Lower leg skin (tissue), 4 donors: ENCODE measurements at places on chromosomes 7 and 10. TPM values are rescaled to one million over a fixed set of nuclear protein-coding genes. Genes with fewer than 3 reads are reported as not detected.

GRCh38 chr7:120941064-120941463 lies 9.5 kb upstream of the ING3 start:
- no peak for DNase-seq

DNA sequence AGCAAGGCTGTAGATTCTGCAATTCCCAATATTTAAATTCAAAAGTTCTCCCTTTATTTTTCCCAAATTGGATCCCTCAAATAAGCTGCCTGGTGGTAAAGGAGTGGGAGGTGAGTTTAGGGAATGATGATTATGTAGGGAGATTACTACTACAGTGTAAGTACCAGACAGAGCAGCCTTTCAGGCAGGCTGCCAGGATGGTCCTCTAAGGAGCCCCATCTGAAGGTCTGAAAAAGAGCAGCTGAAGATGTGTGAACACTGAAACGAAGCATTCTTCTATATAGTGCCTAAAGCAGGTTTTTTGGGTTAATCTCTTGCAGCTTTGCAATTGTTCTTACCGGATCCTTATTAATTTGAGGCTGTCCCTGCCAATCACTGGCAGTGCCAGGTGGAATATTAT lies 84.7 kb downstream of the CREB5 start:
- DNase-seq: no peak

CALHM2 gene
- total RNA-seq: 14.4 TPM

DNA sequence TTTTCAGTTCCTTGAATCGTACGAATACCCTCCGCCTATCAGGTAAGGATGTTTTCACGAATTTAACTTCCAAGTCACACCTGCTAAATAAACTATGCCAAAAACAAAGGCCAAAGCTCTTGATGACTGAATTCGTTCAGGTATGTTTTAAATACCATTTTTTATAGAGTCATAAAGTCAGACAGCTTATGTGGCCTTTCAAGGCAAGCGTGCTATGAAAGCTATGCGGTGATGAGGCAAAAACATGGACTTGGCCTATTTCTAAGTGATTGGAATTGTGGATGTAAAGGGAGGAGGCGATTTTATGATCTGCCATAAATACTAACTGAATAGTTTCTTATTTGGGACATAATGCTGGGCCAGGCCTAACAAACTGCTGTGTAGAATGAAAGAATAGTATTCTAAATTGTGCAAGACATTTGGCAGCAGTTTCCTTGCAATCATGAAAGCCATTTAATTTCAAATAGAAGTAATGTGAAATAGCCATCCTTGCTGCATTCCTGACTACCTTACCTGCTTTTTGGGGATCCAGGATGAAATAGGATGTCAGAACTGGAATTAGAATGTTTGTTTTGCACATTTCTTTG lies 14.0 kb downstream of the SLC39A12 start:
- no peak for DNase-seq

GRCh38 chr10:86155054-86155921 lies 211.3 kb downstream of the GRID1 start:
- no peak for DNase-seq

NRCAM gene
- total RNA-seq: 2.6 TPM

- no peak for DNase-seq
Measured at GRCh38 chr7:108079276-108079647, 50.9 kb downstream of the LAMB4 start.

LOXL4 gene
- total RNA-seq: 1.7 TPM

CREB3L2 gene
- total RNA-seq: 7.9 TPM

DNA sequence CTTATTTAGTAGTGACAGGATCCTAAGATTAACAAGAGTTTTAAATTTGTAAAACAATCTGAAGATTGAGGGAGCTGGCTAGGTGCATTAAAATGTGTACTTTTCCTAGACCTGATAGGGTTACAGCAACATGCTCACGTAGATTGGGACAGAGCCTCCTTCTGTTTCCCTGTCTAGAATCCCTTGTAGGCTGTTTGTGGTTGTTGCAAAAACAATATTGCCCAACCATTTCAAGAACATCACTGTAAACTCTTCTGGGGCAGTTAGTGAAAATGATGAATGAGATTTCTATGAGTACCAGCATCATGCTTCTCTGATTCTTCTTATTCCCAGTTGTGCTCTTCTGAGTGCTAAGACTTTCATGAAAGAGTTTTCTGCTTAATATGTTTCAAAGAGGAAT lies 14.7 kb upstream of the CPED1 start:
- no peak for DNase-seq

OR9A2 gene
- total RNA-seq: not detected

PNLIPRP3 gene
- total RNA-seq: 82.8 TPM

GRCh38 chr10:29710128-29710527 lies 75.4 kb upstream of the SVIL start:
- no peak for DNase-seq

DNA sequence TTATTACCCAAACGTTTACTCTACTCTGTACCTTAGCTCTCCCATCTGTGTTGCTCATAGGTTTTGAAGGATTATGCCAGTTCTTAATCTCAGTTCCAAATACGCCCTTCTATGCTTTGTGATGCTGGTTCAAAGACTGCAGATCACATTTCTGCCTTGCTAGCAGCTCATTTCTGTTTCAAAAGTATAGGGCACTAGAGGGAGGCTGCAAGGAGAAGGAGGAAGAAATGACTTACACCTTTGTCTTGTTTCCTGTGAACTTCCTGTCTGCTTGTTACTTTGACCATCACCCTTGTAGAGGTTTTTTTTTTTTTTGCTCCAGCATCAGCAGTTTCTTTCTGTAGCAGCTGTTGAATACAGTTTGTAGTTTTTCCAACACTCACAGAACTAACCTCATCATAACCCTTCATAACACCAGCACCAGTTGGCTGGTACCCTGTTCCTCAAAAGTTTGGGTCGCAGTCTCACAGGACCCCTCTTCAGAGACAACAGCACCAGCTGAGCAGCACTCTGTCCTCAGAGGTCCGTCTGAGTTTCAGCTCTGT lies 16.5 kb downstream of the SLK start:
- DNase-seq: no peak

GOLGA7B gene
- 7.9 TPM for total RNA-seq

GRCh38 chr7:84250452-84250851 lies 55.9 kb upstream of the SEMA3A start:
- no peak for DNase-seq

DNA sequence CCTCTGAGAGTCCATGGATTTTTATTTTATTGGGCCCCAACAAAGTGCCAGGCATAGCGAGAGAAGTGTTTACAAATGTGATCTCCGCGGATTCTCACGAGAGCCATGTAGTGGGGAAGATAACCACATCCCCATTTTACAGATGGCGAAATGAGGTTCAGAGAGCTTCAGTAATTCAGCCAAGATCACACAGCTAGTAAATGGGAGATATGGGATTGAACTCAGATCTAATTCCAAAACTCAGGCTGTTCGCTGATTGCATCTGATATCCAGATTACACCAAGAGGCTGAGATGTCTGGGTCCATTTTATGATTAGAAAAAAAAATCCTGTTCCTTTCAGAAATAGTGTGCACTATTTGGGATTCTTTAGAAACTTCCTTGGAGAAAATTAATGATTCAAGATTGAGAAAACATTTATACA lies 1.3 kb downstream of the FAS start:
- DNase-seq: no peak

GRCh38 chr10:127275272-127275671 lies 78.9 kb upstream of the INSYN2A start:
- DNase-seq: peak; percentile 58

DNA sequence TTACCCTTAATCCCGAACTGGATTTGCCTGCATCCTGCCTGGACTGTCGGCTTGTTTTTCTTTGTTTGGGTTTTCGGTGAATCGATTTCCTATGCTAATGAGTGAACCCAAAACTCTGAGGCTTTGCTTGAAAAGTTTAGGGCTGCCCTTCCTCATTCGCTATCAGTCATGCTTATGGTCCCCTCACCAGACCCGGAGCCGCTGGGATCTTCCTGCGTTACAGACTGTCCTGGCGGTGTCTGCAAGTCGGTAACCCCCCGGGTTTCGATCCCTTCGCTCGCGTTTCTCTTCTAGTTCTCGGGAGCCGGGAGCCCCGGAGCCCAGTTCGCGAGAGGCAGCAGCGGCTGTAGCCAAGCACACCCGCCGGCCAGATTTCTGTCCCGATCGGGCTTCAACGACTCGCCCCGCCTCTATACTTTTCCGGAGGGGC lies 2.2 kb downstream of the EMX2 start:
- peak; percentile 20 for DNase-seq

- no peak for DNase-seq
Measured at GRCh38 chr7:116863936-116864500, 1.6 kb downstream of the CAPZA2 start.

GRCh38 chr7:121352323-121352722 lies 23.5 kb downstream of the WNT16 start:
- no peak for DNase-seq

DNA sequence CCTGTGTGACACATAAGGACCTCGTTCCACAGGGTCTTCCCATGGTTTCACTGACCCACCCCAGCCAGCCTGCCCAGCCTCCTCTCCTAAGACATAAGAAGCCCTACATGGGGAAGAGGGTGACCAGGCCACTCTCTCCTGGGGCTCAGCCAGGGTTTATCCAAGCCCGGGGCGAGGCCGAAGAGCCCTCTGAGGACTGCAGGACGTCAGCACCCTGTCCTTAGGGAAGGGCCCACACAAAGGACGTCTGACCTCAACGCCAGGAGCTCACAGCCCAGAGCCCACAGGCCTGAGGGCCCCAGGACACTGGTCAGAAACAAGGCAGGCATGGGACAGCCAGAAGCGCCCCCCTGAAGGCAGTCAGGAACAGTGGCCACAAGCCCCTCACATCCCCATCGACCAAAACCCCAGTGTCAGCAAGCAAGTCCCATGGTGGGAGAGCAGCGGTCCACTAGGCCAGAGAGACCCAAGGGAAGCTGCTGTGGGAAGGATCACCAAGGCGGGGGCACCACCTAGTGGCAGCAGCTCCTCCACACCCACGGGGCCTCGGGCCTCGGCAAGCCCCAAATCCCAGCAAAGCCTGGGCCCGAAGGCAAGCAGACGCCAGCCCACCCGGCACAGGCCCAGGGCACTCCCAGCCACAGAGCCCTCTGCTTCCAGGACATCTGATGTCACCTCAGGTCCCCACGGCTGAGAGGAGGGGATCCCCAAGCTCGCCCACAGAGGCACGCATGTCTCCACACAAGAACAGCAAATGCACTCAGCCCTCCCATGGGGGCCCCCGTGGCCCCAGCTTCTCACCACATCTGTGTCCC lies 23.4 kb downstream of the MAD1L1 start:
- peak; percentile 37 for DNase-seq

CPVL gene
- 15.3 TPM for total RNA-seq

NUTM2B gene
- total RNA-seq: 1.3 TPM

DNA sequence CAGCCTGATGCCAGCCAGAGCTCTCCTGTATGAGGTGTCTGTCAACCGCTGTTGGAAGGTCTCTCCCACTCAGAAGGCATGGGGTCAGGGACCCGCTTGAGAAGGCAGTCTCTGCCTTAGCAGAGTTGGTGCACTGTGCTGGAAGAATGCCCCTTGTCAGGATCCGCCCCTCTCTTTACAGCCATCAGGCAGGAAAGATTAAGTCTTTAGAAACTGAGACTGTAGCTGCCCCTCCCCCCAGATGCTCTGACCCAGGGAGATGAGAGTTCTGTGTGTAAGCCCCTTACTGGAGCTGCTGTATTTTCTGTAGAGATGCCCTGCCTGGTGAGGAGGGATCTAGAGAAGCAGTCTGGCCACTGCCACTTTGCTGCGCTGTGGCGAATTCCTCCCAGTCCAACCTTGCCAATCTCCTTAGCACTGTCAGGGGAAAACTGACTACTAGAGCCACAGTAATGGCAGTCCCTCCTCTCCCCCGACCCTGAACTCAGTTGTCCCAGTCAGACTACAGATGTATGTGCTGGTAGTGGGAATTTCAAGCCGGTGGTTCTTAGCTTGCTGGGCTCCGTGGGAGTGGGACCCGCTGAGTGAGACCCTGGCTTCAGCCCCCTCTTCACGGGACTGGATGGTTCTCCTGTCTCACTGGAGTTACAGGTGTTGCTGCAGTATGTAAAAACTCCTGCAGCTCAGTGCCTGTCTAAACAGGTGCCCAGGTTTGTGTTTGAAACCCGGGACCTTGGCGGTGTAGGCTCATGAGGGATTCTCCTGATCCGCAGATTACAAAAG lies 285.5 kb upstream of the ZWINT start:
- DNase-seq: no peak

- no peak for DNase-seq
Measured at GRCh38 chr10:98486421-98486820, 39.7 kb upstream of the HPS1 start.

ANKRD30A gene
- 0.11 TPM for total RNA-seq

ZNF804B gene
- not detected for total RNA-seq

DNA sequence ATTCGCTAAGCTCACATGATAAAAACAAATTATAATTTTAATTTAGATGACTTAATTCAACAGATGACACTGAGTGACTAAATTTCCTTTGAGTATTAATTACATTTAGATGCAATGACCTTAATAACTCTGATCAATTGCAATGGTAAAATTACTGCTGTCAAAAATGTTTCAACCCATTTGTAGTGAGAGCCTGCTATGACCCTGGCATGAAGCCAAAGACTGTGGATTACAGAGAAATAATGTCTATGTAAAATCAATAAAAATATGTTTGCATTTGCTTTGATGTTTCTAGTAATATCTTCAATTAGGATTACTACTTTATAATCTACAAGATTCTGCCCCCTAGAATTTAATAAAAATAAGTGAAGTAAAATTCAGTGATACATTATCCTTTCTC lies 15.6 kb downstream of the MKX start:
- DNase-seq: no peak

DNA sequence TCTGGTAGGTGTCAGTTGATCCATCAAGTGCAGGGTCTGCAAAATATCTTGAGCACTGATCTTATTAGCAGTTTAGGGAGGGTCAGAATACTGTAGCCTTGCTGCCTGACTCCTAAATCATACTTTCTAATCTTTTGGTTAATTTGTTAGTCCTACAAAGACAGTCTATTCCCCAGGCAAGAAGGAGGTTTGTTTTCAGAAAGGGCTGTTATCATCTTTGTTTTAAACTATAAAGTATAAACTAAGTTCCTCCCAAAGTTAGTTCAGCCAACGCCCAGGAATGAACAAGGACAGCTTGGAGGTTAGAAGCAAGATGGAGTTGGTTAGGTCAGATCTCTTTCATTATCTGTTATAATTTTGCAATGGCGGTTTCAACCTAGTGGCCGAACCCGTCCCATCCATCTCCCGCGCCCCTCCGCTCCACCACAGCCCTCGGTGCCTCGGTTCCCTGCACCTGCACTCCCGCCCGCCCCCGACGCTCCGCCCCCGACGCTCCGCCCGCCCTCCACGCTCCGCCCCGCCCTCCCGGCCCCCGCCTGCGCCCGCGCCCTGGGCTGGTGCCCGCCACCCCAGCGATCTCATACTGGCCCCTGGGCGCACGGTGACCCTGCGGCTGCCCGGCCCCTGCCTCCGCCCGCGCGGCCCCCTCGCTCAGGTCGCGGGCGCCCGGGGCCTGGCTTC lies at the start of gene ADCK2:
Gene ADCK2, plus strand, starts transcription at position 564 of the 681 bp plus-strand sequence. CDS start 386 bp downstream, outside the sequence.
- DNase-seq: no peak

- no peak for DNase-seq
Measured at GRCh38 chr10:124524991-124525653, 63.5 kb downstream of the LHPP start.

THNSL1 gene
- 1.5 TPM for total RNA-seq
